ENCODE measurements at places on chromosomes 6 and 20. TPM values are rescaled to one million over a fixed set of nuclear protein-coding genes. Genes with fewer than 3 reads are reported as not detected.

TNF gene
- polyA plus RNA-seq = 4.7 TPM

DNA sequence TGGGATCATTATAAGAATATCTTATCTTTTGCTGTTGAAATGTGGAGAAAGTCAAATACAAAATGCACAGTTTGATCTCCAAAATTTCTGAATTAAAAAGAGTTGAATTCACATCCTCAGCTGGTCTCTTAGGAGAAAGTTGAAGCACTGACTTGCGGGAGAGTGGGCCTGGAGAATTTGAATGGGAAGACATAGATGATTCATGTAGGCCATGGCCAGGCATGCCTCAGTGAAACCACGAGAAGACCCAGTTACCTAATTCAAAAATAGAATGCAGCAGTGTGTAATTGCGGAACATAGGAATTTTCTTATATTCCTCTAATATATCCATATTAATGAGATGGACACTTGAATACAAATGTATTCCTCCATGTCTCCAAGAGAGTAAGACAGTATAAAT lies 53.0 kb upstream of the DTNBP1 start:
- DNase-seq = no peak

DNA sequence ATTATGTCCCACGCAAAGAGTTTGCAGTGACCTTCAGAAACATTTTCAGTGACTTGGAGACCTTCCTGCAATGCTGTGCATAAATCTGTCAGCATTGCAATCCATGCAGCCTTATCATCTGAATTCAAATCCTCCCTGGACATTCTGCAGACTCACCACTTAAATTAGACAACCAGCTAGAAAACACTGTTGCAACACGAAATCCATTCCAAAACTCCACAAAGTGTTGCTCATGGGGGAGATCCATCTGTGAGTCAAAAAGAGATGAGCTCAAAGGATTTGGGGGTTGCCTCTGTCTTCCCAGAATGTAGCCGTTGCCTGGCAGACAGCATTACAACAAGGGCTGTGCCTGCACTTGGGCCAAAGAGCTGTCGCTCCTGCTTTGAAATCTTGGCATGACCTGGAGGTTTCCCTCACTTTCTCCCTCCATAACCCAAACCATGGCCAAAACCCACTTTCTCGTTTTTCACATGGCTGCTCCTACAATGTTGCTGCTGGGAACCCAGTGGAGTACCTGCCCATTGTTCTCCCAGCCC lies 163.5 kb upstream of the CDYL start:
- no peak for DNase-seq

CNR1 gene
- polyA plus RNA-seq = 0.20 TPM

FABP7 gene
- polyA plus RNA-seq = not detected

KATNA1 gene
- polyA plus RNA-seq = 22.9 TPM

DNA sequence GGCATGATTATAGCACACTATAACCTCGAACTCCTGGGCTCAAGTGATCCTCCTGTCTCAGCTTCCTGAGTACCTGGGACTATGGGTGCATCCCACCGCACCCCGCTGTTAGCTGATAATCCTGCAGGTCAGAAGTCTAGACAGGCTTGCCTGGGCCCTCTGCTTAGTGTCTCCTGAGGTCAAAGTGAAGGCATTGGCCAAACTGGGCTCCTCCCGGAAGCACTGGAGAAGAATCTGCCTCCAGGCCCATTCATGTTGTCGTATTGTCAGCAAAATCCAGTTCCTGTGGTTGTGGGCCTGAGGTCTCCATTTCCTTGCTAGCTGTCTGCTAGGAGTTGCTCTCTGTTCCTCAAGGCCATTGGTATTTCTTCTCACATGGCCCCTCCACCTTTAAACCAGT lies 6.3 kb upstream of the MROH8 start:
- DNase-seq = no peak

- no peak for DNase-seq
These were observed 134.0 kb downstream of the SAMD5 start for GRCh38 chr6:147642458-147642857.

- no peak for DNase-seq
These were observed 100.0 kb upstream of the RIPOR2 start for GRCh38 chr6:25035512-25036435.

GRCh38 chr20:309841-310644 lies 12.7 kb downstream of the ZCCHC3 start:
- DNase-seq = peak; percentile 83

DNA sequence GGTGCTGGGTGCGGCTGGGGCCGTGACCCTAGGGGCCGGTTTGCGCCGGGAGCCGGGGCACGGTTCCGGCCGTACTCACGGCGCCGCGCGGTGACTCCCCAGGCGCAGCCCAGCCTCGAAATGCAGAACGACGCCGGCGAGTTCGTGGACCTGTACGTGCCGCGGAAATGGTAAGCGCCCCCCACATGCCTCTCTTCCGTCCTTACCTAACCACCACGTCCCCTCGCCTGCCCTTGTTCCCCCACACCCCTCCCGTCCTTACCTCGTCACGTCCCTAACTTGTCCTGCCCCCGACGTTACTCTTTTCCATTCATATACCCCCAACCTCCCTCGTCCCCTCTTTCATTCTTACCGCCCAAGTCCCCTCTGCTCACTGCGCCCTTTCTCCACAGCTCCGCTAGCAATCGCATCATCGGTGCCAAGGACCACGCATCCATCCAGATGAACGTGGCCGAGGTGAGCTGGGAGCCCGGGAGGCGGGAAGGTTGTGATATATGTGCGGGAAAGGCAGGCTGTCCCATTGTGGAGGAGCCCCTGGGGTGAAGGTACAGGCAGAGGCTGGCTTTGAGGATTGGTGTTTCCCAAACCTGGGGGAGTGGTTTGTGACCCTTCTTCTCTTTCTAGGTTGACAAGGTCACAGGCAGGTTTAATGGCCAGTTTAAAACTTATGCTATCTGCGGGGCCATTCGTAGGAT lies 463 bp downstream of the RPS21 start:
- DNase-seq = no peak

- DNase-seq = no peak
These were observed 57.1 kb downstream of the UST start for GRCh38 chr6:148803979-148804378.

COL19A1 gene
- 41.4 TPM for polyA plus RNA-seq

DNA sequence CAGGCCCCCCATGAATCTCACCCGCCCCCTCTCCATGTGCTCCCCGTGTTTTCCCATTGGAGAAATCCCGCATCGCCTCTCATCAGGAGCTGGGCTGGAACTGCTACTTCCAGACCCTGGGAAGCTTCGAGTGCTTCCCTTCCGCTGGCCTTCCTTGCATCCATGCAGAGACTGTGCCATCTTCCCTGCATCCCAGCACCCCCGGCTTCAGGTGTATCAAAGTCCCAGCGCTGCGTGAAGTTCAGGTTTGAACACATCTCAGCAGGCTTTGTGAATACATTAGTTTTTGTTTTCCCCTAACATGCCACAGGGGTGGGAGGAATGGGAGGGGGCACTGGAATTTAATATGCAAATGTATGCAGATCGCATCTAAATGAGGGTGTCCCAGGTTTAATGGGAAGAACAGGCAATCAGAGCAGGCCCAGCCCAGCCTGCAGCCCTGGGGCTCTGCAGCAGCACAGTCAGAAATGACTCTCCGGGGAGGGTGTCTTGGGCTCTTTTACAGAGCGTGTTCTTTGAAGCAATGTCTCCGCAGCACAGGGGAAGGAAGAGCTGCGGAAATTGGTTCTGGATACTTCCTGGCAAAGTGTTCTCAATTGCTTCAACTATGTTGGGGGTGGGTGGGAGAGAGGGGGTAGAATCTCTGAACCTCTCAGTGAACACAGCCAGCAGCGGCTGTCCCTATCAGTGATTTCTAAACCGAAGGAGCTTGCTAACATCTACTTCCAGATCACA lies 8.3 kb upstream of the MMP9 start:
- DNase-seq = no peak

- no peak for DNase-seq
These were observed 1.4 kb upstream of the SNTA1 start for GRCh38 chr20:33444797-33445560.

DNA sequence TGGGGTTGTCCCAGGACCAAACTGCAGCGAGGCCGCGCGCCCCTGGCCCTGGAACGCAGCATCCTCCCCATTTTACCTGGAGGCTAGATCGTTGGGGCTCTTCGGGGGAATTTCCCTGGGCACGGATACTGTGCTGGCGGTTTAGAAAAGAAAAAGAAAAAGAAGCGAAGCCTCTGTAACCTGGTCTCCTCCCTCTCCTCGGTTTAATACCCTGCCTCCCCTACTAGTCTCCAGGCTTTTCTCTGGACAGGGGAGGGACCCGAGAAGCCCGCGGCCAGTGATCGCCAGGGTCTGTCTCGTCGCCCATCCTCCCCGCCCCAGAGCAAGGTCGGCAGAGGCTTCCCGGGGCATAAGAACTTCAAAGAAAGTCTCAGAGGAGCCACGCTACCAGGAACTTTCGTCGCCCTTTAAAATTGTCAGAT lies 6.1 kb upstream of the LAMP5 start:
- DNase-seq = no peak

IL17A gene
- not detected for polyA plus RNA-seq

DNA sequence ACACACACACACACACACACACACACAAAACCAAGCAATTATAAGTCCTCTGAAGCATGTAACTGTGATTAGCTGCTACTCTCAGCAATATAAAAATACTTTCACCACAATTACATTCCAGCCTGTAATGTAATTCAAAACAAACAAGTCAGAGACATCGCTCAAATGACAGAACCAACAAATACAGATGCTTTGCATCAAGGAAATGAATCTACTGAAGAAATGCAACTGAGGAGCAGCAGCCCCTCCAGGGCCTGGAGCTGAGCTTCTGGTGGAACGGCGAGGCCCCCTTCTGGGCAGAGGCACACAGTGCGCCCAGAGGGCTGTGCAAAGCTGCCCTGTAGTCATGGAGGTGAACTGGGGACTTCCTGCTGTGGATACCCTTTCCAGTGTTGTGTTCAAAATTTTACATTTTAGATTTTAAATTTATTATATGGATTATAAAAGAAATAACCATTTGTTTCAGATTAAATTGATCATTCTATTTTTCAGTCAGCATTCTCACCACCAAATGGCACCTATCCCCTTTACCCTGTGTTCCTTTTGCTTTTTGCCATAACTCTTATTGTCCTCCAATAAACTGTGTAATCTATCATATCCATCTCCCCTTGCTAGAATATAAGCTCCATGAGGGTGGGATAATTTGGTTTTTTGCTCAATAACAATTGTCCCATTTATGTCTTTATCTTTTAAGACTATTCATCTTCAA lies 23.2 kb downstream of the ADAT2 start:
- peak; percentile 56 for DNase-seq

GRIK2 gene
- polyA plus RNA-seq = not detected

SAYSD1 gene
- 16.4 TPM for polyA plus RNA-seq

CST5 gene
- not detected for polyA plus RNA-seq

DNA sequence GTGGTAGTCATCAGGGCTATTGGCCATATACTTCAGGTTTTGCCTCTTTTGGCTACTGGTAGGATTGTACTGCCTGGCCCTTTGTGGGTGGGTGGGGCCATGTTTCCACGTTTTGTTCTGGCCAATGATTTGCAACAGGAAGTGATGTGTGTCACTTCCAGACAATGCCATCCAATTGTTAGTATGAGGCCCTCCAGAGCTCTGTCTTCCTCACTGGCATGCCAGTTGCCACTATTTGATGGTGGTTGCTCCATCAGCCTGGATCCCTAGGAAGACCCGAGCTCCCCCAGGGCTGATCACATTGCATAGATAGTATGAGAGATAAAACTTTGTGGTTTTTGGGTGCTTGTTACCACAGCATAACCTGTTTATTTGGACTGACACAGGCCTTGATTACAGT lies 7.7 kb upstream of the LRRN4 start:
- no peak for DNase-seq

TFAP2A gene
- polyA plus RNA-seq = not detected

LBP gene
- polyA plus RNA-seq = not detected

DNA sequence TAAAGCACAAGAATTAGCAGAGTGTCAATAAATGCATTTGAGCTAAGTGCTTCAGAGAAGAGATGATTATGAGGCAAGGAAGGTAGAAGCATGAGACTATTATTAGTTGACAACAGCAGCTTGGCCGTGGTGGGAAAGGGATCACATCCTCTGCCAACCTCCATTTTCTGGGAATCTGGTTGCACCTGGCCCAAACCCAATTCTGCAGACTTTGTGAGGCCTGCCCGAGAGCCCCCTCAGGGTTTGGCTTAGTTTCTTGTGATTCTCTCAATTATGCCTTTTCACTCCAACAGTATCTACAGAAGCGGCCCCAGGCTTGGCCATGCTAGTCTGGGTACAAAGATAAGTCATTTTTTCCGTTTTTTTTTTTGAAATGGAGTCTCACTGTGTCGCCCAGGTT lies 111.0 kb upstream of the B3GAT2 start:
- no peak for DNase-seq

- DNase-seq = no peak
These were observed 59.7 kb downstream of the TMEM200A start for GRCh38 chr6:130425537-130425936.

- DNase-seq = peak; percentile 25
These were observed 192.5 kb downstream of the PTPRK start for GRCh38 chr6:128327890-128328289.

- no peak for DNase-seq
These were observed 273.9 kb upstream of the TAB2 start for GRCh38 chr6:149043476-149044130.

GRCh38 chr6:3163248-3163594 lies 5.9 kb upstream of the TUBB2A start:
- DNase-seq = no peak

DNA sequence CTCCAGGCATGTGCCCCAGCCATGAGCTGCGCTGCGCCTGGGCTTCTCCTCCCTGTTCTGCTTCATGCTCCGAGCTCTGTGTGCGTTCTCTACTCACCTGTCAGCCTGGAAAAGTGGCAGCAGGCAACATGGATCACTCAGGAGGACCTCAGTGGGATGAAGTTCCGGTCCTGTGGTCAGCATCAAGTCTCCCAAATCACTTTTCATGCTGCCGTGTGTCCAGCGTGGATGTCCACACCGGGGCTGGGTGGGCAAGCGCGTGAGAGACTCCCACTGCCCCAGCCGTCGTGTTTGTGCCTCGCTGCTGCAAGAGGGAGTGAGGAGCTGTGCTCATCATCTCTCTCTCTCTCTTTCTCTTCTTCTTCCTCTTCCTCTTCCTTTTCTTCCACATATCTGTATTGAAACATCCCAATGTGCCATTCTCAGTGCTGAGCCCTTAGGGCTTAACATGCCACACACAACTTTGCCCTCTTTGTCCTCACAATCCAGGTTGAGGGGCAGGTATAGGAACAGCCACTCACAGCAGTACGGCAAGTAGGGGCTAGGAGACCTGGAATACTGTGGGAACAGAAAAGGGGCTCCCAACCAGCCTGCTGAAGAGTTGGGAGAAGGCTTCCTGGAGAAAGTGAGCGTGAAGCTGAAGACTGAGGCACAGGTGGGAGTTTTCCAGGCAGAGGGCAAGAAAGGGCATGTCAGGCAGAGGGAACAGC lies 3.8 kb upstream of the PDYN start:
- no peak for DNase-seq

GRCh38 chr6:78533426-78533825 lies 333.9 kb upstream of the IRAK1BP1 start:
- DNase-seq = no peak

DNA sequence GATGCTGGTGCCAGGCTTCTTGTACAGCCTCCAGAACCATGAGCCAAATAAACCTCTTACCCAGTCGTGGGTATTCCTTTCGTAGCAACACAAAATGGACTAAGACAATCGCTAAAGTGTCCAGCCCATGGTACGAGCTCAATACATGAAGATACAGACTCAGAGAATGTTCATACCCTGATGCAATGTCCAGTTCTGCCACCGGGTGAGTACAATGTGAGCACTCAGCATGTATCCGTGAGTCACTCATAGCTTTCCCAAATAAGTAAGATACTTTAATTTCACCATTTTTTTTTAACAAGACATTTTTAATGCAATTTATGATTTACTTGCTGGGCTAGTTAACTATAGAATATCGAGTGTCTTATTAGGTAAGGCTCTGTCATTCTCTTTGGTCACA lies 26.7 kb upstream of the PDE10A start:
- DNase-seq = no peak

PPDPF gene
- 132 TPM for polyA plus RNA-seq

GRCh38 chr6:141398949-141399348 lies 733.8 kb upstream of the GJE1 start:
- DNase-seq = no peak

Data from naive B cell (primary cell).